ENCODE measurements at places on chromosomes 6 and 20.
A peak's percentile ranks its signal among the peaks of the same experiment; 100 is the strongest.

DNA sequence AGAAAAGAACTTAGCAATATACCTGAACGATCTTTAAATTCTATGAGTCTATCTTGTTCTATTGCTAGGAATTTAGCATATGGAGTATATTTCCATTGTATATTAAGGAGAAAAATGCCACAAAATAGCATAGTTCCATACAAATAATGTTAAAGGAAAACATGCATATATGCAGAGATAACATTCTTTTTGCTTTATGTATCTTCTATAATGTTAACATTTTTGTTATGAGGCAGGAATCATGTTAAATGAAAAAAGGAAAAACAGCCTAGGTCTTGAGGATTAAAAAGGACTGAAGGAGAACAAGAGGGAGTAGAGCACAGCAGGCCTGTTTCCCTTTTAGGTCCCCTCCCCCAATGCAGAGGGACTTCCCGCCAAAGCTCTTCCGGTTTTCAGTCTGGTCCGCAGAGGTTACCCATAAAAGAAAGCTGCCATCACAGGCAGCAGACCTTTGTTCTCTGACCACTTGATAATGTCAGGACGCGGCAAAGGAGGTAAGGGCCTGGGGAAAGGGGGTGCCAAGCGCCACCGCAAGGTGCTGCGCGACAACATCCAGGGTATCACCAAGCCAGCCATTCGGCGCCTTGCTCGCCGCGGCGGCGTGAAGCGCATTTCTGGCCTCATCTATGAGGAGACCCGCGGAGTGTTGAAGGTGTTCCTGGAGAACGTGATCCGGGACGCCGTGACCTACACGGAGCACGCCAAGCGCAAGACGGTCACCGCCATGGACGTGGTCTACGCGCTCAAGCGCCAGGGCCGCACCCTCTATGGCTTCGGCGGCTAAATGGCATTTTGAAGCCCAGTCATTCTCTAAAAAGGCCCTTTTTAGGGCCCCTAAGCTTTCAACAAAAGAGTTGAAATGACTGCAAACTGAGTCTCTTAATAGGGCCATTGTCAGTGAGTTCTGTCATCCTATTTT, 108.4 kb upstream of the PRSS16 start:
- DNase-seq: peak; percentile 92

DNA sequence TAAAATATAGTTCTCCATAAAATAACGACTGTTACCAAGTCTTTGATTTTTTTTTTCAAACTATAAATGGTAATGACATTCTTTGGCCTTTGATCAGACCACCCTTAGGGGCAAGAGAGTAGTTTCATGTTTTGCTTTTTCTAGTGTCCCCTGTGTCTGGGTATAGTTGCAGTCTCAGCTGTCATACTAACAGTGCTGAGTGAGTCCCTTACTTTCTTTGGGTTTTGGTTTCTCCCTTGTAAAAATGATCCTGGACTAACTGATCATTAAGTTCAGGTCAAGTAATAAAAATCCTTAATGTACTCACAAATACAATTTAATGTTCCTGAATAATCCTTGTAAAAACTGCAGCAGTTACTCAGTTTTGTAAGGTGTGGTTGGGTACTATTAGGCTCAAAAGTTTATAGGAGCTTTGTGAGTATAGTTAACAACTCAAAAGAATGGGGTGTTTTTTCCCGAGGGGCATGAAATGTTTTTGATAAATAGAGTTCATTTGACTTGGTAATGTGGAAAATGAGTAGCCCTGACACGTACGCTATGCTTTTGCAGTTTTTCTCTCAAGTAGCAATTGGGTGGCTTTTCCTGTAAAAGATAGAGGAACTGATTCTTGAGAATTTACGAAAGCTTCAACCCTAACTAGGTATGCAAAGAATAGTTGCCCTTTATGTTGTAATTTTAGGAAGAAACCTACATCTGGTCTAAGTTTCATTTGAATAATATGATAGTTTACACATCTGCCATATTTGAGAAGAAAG, 6.2 kb downstream of the PTPN1 start:
- DNase-seq: no peak

GRCh38 chr6:81298751-81299150, 453.7 kb downstream of the TENT5A start:
- DNase-seq: no peak

DNA sequence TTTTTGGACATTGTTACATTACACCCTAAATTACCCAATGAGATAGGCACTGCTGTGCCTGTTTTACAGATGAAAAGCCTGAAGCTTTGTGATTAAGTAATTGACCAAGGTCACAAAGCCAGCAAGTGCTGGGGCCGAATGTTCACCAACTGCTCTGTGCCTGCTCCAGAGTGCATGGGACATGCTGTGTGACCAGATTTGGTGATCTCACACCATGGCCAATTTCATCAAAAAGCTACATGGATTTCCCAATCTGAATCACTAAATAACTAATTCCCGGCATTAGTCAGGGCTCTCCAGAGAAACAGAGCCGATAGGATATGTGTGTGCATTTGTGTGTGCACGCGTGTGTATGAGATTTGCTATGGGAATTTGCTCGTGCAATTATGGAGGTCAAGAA, 228.3 kb upstream of the ECI2 start:
- DNase-seq: no peak

GRCh38 chr6:127436578-127437110, 22.5 kb downstream of the KIAA0408 start:
- DNase-seq: no peak

GRCh38 chr6:140105857-140106256, 731.4 kb upstream of the CITED2 start:
- DNase-seq: no peak

DNA sequence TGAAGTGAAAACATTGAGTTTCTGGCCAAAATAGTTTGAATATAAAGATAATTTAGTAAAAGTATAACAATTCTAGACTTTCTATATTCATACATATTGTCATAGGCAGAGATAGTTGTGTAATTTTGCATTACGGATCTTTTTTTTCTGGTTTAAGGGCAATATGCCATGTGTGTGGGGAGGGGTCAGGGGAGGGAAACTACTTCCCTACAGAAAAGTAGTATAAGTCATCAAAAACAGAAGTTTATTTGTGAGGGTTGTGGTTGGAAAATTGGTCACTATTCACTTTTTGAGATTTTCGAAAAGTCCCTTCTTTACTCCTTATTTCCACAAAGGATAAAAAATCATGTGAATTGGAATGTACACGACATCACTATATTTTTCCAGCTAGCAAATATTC, 288.2 kb upstream of the PREP start:
- no peak for DNase-seq

DNA sequence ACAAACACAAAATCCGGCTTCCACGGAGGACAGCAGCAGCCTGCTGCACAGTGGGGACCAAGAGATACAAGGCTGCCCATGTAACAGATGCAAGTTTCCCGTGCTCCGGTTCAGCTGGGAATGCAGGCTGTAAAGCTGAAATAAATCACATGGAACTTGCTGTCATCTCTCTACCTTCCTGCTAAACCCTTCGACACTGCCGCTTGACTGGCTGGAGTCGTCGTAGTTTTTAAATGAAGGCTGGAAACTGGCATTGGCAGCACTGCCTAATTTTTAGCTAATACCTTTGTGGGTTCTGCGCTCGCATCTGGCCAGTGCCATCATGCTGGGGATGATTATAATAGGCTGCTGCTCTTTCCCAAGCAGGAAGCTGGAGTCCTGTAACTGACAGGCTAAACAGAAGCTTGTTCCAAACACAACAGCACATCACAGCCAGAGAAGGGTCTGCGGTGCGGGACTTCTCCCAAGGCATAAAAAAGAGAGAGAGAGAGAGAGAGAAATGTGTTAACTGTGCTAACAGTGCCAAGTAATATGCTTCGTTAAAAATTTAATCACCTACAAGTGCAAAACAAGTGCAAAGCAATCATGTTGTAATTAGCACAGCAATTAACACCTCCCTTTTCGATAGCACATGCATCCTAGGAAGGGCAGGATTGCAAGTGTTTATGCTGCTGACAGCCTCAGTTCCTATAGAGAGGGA, 146.1 kb downstream of the TFAP2A start:
- DNase-seq: no peak

DNA sequence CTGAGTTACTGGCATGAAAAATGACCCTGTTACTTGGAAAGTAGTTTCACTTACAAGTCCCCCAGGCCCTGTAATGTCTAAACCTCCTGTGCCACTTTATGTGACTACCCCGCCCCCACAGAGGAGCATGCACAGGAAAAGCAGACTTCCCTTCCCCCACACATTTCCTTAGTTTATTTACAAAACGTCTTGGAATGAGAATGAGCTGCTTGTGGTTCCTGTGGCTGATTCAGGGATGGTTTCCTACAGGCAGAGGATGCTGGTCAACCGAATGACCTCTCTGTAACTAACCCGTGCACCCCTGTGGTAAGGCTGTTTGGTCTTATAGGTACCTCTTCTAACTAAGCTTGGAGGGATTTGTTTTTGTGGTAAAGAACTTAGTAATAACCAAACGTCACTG, 28.5 kb downstream of the RSPO3 start:
- DNase-seq: no peak

DNA sequence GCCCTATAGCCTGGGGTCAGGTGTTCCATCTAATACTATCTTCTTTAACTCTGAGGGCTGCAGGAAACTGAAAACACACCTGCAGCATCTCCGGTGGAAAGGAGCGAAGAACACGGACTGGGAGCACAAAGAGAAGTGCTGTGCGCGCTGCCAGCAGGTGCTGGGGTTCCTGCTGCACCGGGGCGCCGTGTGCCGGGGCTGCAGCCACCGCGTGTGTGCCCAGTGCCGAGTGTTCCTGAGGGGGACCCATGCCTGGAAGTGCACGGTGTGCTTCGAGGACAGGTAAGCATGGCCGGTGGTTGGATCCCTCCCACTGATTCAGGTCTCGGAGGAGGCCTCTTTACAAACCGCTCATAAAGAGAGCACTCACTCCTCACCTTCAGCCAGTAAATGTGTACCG, 15.5 kb downstream of the SYTL3 start:
- no peak for DNase-seq

GRCh38 chr20:44367746-44368145, 12.2 kb downstream of the HNF4A start:
- DNase-seq: no peak

- peak; percentile 38 for DNase-seq
Observed at GRCh38 chr6:28606424-28607391, 81.0 kb downstream of the GPX5 start.

DNA sequence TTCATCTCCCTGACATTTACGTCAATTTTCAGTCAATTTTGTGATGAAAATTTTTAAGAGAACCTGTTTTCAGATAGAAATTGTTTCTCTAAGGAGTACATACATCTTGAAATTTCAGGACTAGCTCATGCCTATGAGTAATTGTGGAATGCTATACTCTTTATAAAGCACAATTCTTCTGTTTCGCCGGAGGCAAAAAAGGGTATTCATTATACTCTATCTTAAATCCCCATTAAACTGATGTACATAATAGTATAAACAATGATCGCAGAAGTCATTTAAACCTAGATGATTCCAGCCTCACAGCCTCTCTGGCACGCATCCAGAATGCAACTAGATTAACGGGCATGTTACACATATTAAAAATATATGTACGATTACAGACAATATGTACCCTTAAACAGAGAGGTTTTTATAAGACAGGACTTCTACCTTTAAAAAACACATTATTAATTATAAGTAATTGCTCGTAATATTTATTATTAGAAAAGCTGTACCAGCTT, 62.6 kb downstream of the NRSN1 start:
- DNase-seq: no peak

DNA sequence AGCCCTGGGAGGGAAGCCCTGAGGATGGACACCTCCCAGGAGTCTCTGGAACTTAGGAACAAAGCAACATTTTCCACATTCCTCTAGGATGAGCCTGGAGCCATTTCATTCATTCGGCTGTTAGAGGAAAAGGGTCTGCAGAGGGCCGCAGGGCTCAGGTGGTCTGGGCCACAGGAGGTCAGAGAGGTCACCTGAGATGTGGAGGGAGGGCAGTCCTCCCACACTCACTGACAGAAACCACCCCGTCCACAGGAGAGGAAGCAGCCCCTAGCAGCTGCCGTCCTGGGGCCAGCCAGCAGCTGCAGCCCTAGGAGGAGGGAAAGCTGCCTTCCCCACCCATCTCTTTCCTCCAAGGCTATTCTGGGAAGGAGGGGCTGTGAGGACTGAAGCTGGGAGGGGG, 207.0 kb downstream of the CDC5L start:
- no peak for DNase-seq

GRCh38 chr20:33753763-33754162, 22.0 kb downstream of the ZNF341 start:
- no peak for DNase-seq

DNA sequence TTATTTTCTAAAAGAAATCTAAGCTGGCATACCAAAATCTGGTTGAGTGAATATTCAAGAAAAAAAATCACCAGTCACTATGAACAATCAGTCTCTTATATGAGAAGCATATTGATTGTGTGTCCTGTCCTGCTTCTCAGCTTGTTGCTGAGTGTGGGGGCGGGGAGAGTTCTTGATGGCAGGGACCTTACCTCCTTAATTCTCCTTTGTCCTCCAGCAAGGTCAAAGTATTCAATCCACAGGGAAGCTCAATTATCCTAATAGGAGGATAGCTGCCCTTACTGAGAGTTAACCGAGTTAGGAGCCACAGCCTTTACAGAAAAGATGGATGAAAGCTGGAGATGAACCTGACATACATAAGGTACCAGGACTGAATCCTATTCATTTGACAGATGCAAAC, 154.0 kb downstream of the LY86 start:
- no peak for DNase-seq

GRCh38 chr20:25227317-25227831, 20.5 kb upstream of the PYGB start:
- no peak for DNase-seq

DNA sequence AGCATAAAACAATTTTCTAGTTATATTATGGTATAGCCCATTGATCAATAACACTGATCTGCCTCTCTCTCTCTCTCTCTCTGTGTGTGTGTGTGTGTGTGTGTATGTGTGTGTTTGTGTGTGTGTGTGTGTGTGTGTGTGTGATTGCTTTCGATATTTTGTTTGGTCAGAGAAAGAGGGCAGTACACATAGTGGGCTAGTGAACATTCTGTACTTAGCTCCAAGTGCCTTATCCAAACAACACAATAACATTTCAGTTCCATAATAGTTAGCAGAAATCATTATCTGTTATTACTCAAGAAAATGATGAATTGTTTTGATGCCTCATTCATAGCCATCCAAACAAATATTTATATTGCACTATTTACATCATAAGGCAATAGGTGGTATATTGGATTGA, 979.1 kb upstream of the CITED2 start:
- no peak for DNase-seq

DNA sequence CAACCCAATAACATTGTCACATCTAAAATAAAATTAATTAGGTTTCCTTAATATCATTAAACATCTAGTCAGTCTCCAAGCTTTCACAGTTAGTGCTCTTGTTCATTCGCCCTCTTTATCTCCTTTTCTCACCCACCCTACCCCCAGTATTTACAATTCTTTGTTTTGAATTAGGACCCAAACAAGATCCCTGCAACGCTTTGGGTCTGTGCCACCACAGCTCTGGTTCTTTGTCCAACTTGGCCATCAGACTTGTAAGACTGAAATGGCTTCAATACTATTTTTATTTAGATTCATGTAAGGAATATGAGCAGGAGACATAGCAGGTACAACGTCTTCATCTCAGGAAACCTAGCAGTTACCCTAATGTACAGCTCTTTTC, 276.5 kb downstream of the CDKAL1 start:
- no peak for DNase-seq
